Stimulated activated CD4-positive, alpha-beta T cell treated with anti-CD3 and anti-CD28 coated beads, Interleukin-1b, Interleukin-23, amount 100 ng/mL, for 4 hours (primary cell): ENCODE measurements at places on chromosomes 3 and 15.
A peak's percentile ranks its signal among the peaks of the same experiment; 100 is the strongest.

DNA sequence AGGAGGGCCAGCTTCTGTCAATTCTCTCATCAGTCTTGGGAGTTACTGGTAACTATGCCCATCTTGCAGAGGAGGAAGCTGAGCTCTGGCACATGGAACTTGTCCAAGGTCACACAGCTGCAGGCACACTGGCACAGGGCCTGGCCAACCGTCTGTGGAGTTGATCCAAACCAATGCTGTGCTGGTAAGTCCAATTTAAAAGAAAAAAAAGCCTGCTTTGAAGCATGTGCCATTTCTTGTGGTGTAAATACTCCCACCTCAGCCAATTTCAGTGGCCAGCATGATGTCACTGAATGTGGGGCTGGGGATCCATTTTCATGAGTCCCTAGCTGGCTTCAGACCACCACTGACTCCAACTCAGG lies 83.4 kb downstream of the CHSY1 start:
- DNase-seq: no peak

DNA sequence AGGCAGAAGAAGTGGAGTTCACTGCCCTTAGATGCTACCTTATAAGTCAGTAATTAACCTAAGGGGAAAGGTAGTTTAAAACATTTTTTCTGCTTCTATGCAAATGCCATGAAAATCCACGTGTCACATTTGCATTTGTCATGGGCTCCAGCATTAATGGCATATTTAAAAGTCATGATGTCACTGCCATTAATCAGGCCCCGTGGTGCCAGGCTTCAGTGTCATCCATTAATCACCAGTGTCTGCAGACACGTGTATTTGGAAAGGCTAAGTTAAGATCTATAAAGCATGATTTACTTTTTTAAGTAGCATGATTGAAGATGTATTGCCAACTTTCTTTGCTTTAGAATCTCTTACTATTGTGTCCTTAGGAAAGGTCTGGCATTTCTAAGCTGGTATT lies 857.8 kb downstream of the TUSC7 start:
- DNase-seq: no peak

GRCh38 chr3:49671291-49672288 lies 2.6 kb upstream of the APEH start:
- DNase-seq: peak; percentile 68

DNA sequence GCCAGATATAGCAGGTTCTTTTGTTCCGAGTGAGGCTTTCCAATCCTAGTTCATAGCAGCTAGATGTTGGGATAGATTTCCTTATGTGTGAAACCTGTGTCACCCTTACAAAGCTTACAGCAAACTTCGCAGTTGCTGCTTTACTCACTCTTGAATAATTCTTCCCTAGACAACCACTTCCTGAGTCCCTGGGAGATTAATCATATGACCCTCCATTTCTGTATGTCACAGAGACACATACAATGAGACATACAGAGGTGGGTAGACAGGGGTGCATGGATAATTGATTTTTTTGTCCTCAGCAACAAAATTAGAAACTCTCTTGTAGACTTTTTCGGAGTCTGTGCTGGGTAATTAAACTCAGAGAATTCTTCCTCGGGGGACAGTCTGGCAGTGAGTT lies 163.2 kb downstream of the NSUN3 start:
- no peak for DNase-seq

GRCh38 chr3:135271177-135272025 lies 476.3 kb downstream of the EPHB1 start:
- DNase-seq: no peak

DNA sequence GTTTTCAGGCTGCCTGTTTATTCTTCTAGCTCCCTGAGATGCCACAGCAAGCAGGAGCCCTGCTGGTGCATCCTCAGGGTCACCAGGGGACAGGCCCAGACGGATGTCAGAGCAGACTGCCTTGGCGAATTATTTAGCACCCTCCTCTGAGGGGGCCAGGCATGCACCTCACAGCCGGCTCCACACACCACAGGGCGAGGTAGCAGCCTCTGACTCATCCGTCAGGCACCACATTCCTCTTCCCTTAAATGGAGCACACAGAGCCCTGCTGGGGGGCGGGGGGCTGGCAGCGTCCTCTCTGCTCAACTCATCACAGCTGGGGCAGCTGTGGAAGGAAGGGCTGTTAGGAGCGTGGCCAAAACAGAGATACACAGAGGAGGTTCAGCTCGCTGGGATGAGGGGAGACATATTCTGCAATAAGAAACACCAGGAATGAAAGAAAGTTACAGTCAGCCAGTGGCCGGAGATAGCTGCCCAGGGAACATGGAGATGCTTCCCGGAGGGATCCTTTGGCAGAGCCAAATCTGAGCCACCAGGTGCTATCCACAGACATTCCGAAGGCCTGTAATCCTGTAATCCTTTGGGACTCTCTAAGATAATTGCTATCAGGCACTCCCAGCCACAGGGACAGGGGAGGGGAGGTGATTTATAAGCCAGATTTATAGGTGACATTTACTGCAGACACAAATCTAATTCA lies 13.9 kb upstream of the PRICKLE2 start:
- DNase-seq: no peak

- DNase-seq: no peak
These were observed 166.7 kb upstream of the THBS1 start for GRCh38 chr15:39414201-39414600.

DNA sequence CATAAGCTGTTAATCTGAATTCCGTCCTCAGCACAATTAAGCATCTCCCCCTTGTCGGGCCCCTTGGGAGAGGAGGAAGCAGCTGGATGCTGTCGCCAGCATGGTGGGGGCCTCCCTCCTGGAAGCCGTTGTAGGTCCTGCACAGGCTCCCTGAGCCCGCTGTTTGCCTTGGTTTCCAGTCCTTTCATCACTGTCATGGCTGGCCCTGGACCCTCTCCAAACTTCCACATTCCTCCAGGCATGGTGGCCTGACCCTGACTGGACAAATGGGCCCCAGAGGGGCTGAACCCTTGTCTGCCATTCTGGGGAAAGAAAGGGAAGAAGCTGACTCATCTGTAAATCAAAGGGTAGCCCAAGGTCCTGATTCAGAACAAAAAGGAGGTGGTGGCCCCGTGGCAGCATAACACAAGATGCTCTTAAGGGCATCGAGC lies 300.5 kb upstream of the LRRFIP2 start:
- no peak for DNase-seq
